ENCODE measurements at places on chromosomes 5 and 9.

DNA sequence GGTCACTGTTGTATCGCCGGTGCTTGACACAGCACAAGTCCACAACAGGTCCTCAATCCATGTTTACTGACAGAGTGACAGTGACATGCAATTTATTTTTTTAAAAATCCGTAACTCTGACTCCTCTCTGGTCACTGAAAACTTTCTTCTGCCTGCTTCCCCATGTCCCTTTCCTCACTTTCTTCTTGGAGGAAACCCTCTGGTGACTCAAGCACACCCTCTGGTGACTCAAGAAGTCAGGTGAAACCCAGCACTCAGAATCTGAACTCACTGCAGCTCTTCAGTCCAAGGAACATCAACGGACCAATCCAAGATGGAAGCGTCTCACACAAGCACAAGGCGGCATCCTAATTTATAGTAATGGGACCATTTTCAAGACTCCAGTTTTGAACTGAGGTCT, 245.9 kb downstream of the FSTL4 start:
- no peak for DNase-seq

DNA sequence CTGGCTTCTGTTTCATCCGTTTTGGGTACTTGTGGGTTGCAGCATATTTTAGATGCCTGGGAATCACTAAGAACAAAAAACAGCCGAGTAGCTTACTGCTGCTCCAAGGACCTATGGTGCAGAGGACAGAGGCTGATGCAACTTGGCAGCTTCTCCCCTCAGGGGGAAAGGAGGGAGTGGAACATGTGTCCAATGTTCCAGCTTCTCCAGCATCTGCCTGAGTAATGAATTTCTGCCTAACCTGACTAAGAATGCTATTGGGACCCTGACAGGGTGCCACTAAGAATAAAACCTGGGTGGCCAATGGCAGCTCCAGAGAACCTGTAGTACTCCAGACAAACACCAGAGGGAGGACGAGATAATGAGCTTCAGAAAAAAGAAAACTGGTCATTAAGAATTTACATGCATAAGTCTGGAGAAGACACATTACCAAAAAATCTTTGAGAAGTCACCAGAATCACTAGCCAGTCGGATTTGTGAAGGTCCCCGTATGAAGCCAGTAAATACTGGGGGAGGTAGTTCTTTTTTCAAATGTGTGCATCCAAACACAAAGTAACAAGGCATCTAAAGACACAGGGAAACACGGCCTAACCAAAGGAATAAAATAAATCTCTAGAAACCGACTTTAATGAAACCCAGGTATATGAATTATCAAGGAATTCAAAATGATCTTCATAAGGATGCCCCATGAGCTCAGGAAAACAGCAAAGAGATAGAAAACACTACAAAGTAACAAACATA, 293.5 kb downstream of the HINT1 start:
- DNase-seq: no peak

- DNase-seq: peak; percentile 45
Measured at GRCh38 chr9:114898741-114899140, 31.6 kb downstream of the TNFSF8 start.

GRCh38 chr5:1465117-1465516, 19.9 kb upstream of the SLC6A3 start:
- no peak for DNase-seq
